ENCODE measurements at places on chromosomes 3 and 15. TPM values are rescaled to one million over a fixed set of nuclear protein-coding genes. Genes with fewer than 3 reads are reported as not detected.

GRCh38 chr3:136503056-136503455 is 249.1 kb downstream of the STAG1 start:
- no peak for ATAC-seq

DNA sequence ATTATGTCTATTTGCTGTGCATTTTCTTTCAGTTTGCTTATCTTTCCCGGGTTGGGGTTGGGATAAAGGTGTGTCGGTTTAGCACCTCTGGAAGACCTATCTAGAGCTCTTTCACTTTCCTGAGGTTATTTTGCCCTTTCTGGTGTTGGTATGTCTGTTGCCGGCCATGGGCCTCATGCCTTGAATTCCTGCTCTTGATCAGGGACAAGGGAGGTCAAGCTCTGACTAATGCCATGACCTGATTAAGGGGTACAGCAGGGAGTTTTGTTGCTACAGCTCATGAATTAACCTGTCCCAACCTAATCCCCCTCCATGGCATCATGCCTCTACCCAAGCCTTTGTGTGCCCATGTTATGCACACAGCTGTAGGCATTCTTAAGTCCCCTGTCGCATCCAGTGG is 70.5 kb upstream of the GOLGA6B start:
- no peak for ATAC-seq

DNA sequence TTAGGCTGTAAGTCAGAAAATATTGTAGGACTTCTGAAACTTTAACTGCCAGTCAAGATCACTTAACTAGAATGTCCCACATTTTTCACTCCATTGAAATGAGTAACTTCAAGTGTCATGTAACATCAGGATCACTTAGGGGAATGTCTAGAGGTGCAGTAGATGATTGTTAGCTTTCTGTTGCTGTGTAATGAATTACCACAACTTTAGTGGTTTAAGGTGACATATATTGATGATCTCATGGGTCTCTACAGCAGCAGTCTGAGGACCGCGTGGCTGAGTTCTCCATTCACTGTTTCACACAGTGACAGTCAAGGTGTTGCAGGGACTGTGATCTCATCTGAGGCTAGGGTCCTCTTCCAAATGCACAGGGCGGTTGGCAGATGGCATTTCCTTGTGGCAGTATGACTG is 82.7 kb downstream of the SLC25A26 start:
- ATAC-seq, result no peak

GRCh38 chr15:31305375-31305774 is 21.3 kb upstream of the KLF13 start:
- no peak for ATAC-seq

DALRD3 gene
- 11.8 TPM for total RNA-seq

BLM gene
- total RNA-seq, result 0.78 TPM

Measured in gastroesophageal sphincter (tissue), 4 donors.